ENCODE measurements at places on chromosomes 13 and 19. TPM values are rescaled to one million over a fixed set of nuclear protein-coding genes. Genes with fewer than 3 reads are reported as not detected.

Gene FLT3LG
- total RNA-seq = 44.7 TPM

DNA sequence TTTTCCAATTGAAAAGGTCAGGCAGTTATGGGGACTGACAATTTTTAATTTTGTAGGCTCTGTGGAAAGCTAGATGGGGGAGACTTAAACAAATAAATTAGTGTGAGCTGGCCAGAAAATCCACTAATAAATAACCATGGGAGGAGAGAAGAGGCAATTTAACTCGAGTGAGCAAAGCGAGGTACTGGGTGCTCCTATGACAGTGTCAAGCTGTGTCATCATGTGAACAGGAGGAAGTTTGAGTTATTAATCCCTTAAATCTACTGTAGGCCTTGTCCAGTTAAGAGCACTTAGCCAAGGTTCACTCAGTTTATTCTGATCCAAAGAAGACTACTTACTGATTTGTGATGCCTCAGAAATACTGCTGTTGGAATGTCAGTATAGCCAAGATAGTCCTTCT is 122.8 kb downstream of the OXGR1 start:
- DNase-seq = no peak

DNA sequence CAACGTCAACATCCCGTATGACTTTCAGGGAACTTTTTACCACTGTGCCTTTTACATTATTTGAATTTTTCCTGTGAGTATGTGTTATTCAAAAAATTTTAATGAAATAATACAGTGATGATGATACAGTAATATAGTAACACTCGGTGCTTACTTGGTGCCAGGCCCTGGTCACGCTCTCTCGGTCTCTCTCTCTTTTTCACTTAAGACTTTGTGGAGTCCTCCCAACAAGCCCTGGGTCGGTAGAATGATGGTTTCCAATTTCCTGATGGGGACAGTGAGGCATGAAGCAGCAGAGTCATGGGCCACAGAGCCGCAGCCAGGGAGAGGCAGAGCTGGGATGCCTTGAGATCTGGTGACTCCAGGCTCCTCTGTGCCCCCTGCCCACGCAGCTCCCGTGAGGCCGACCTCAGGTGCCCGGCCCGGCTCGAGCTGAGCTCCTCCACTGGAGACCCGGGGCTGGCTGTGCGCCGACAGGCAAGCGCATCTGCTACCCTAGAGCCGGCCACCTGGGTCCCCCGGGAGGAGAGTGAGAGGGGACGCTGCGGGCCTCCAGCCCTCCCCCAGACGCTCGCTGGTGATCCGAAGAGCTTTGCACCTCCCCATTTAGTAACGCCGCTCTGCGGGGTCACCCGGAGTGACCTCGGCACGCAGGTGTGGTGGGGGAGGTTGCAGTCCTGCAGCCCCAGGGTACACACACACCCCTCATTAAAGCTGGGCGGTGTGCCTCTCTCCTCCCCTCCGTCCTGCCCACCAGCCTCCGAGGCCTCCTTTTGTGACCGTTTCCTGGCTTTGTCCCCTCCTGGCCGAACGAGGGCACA is 4.4 kb upstream of the SBK3 start:
- DNase-seq = no peak

Gene SPTBN4
- total RNA-seq = 0.31 TPM

DNA sequence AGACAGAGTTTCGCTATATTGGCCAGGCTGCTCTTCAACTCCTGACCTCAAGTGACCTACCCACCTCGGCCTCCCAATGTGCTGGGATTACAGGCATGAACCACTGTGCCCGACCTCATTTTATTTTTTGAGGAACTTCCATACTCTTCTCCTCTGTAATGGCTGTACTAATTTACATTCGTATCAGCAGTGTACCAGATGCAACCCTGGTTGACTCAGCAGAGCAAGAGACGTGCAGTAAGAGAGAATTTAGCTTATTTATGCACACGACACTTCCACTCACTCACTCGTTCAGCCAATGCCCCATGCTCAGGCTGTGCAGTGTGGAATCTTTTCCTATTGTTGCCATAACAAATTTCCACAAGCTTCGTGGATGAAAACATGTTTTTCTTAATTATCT is 6.9 kb downstream of the KIR3DL3 start:
- DNase-seq = no peak

Gene APOC4
- not detected for total RNA-seq

Gene WBP4
- 6.8 TPM for total RNA-seq

DNA sequence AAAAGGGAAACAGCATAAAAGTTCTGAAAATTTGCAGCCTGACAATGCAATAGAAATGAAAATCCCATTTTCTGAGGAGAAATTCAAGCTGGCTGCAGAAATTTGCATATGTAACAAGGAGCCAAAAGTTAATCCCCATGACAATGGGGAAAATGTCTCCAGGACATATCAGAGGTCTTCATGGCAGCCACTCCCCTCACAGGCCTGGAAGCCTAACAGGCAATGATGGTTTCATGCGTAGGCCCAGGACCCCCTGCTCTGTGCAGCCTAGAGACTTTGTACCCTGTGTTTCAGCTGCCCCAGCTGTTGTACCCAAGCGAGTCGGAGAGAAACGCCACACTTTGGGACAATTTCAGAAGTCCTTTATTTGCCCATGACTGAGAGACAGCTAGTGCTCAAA is 701.3 kb upstream of the KLHL1 start:
- DNase-seq = no peak

Gene CEACAM4
- 0.78 TPM for total RNA-seq

Gene SLC7A10
- not detected for total RNA-seq

GRCh38 chr19:2529473-2529918 is 53.6 kb downstream of the GADD45B start:
- no peak for DNase-seq

DNA sequence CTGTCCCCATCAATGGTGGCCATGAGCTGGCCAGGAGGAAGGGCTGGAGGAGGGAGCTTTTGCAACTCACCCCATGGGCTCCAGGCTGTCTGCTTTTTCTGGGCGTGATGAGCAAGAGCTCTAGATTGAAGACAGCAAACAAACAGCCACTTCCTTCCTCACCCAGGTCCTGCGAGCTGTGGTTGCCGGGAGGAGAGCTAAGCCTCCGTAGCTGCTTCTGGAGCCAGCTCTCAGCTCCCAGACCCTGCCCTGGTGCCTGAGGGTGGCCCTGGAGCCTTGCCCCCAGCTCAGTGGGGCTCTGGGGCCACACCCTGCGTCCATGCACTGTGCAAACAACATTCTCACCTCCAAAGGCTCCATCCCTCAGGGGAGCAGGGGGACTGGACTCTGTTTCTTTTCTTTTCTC is 6.2 kb downstream of the MYO1F start:
- peak; percentile 69 for DNase-seq

Gene ACP7
- total RNA-seq = not detected

DNA sequence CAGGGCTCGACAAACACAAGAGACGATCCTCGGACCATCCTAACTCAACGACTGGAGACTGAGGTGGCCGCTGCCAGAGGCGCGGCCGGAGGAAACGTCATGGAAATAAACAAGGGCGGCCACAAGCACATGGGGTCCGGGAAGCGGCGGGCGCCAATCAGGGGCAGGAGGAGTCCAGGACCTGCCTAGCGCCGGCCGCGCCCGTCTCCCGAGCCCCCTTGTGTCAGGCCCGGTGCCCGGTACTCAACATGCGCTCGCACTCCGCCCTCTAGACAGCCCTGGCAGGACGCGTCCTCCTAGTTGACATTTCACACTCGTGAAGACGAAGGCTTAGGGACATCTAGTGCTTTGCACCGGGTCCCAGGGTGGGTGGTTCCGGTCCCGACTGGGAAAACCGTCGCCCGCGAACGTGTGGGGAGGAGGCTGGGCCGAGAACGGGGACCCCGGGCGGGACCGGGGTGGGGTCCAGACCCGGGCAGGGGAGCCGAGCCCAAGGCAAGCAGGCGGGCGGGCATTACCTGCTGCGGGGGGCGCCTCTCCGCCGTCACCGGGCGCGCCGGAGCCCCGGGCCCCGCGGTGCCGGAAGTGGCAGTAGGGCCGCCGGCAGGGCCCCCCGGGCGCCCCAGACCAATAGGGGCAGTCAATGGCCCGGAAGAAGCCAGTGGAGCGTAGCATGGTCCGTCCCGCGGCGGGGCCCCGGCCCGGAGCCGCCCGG is 442 bp downstream of the REXO1 start:
- DNase-seq = peak; percentile 46

Gene BST2
- total RNA-seq = 100 TPM

- DNase-seq = no peak
These were observed 12.4 kb upstream of the AKAP11 start for GRCh38 chr13:42259515-42259914.

Gene PRR20A
- total RNA-seq = not detected

Gene MYH14
- total RNA-seq = not detected

DNA sequence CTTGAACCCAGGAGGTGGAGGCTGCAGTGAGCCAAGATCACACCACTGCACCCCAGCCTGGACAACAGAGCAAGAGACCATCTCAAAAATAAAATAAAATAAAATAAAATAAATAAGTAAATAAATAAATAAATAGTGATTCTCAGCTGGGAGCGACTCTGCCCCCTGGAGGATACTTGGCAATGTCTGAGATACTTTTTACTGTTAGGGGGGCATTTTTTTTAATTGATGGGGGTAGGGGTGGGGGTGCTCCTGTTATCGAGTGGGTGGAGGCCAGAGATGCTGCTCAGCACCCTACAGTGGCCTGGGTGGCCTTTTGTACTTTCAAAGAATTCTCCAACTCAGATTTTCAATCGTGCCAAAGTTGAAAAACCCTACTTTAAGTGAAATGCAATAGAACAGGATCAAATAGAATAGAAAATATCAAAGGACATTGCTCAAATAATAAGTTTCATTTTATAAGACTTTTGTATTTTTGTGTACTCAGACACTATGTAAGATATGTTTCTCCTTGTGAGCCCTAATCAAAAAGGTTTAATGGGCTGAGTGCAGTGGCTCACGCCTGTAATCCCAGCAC is 7.1 kb upstream of the CLPP start:
- DNase-seq = no peak

All from natural killer cell (primary cell).